ENCODE measurements at places on chromosomes 5 and 9.

DNA sequence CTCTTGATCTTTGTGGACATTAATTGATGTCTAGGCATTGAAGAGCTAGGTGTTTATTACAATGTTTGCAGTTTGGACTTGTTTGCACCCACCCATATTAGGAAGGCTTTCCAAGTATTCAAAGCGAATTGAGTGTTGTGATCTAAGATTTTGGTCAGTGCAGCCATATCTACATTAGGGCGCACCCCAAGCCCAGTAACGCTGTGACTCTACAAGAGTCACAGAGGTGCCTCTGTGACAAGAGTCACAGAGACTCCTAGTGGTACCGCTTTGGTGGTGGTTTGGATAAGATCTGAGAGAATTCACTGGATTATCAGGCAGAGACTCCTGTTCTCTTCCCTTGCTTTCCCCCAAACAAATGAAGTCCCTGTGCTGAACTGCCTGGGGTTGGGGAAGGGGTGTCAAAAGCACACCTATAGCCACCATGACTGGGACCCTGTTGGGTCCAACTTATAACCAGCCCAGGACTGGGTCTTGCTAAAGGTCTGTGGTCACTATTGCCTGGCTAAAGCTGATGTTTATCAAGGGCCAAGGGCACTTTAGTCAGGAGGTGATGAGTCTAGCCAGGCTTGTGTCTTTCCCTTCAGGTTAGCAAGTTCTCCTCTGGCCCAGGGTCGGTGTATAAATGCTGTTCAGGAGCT, 114.1 kb upstream of the RIOK2 start:
- DNase-seq: peak; percentile 2

DNA sequence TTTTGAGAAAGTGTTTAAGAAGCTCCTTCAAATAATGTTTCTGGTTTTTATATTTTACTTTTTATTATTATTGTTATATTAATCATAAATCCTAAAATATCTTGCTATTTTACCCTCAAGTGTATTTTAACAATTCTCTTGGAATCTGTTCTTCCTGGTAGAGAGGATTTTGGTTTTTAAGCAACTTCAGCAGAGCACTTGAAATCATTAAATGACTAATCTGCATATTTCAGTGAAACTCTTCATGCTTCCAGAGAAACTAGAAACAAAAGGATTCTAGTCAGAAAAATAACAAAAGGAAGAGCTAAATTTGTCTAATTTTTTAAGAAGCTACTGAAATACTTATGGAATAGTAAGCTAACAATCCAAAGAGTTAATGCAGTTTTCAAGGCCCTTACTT, 1057.3 kb downstream of the TLE1 start:
- DNase-seq: no peak

- DNase-seq: no peak
These were observed 32.8 kb upstream of the CPEB4 start for GRCh38 chr5:173855162-173855994.

GRCh38 chr5:142847898-142848790, 78.0 kb downstream of the ARHGAP26 start:
- DNase-seq: no peak

DNA sequence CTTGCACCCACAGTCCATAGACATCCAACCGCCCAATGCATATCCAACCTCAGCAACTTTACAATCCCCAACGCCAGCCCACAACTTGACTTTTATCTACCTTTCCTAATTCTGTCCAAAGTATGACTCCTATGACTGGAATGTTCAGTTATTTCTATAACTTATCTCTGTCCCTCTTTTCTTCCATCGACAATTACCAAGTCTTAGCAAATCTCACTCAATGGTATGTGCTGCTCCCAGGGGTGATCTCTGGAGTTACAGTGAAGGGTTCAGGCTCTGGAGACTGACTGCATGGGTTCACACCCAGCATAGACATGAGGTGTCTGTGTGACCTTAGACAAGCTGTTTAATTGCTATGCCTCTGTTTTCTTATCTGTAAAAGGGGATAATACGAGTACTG, 106.9 kb downstream of the SPOCK1 start:
- no peak for DNase-seq

DNA sequence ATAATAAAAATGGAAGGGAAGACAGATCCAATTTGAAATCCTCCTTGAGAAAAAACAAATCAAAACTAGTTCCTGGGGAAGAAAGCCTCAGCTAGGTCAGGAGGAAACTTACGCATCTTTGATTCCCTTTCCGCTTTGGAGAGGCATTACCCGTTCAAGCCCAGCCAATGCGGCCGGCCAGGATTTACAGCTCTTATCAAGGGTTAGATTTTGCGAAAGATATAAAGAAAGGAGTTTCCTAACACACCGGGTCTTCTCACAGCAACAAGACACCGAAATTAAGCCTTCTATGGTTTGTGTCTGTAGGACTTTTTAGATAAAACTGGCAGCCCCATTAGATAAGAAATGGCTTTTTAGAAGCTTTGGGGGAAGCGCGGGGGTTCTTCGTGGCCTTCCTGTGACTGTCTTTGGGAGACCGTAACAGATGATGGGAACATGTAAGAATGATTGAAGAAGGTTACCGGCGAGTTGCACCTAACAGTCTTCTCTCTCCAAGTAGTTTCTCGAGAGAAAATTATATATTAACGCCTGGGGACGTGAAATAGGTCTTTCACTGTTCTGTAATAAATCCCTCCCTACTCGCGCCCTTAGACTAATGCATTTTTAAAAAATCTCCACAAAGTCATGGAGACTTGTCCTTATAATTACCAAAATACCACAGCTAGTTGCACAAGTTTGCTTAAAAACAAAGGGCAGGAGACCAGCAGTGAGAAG, 1.3 kb upstream of the ISL1 start:
- DNase-seq: no peak

GRCh38 chr5:172172912-172173563, 15.0 kb downstream of the STK10 start:
- DNase-seq: no peak
